ENCODE measurements at places on chromosomes 13 and 19.

DNA sequence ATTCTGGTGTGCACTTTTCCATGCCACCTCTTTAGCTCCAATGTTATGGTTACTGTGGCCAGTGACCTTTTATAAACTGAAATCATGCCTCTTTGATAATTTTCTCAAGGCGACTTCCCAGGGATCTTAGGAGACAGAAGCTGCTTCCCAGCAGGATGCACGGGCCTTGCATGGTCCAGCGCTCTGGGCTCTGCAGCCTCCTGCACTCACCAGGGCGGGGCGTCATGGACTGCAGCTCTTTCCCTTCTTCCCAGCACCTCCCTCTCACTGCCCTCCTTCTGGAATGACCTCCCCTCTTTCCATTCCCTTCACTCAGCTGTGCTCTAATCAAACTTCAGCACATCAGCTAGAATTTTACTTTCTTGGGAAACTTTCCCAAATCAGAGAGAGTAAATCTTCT, 318.3 kb downstream of the IRS2 start:
- DNase-seq = no peak

DNA sequence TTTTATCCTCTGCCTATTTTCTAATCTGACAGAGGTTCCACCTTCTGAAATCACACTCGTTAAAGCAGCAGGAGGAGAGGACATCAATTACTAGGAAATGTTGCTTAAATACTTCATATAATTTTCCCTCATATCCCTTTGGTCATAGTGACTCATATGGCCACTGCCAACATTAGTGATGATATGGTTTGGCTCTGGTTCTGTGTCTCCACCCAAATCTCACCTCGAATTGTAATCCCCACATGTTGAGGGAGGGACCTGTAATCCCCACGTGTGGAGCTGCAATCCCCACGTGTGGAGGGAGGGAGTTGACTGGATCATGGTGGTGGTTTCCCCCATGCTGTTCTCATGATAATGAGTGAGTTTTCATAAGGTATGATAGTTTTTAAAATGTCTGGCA, 618.4 kb upstream of the SLITRK5 start:
- DNase-seq = no peak

DNA sequence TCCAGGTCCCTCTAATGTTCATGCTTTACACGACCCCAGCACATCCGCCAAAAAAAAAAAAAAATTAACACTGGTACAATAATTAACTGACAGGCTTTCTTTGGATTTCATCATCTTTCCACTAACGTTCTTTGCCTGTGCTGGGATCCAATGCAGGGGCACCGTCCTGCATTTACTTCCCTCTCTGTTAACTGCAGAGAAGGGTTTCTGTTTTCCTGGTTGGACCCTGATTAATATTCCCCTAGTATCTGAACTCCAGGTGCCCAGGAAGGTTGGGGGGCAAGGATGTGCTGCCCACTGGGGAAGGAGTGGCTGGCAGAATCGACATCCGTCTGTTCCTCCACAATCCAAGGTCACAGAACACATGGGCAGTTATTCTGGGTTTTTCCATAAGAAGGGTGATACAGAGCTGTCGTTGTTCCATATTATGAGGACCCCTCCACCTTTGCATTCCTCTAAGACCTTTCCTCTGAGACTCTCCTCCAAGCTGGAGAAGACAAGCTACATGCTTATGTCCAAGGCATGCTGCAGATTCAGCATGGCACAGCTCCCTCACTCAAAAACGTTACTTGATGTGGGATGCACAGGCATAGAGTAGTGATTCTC, 4.5 kb upstream of the LAIR1 start:
- DNase-seq = no peak

DNA sequence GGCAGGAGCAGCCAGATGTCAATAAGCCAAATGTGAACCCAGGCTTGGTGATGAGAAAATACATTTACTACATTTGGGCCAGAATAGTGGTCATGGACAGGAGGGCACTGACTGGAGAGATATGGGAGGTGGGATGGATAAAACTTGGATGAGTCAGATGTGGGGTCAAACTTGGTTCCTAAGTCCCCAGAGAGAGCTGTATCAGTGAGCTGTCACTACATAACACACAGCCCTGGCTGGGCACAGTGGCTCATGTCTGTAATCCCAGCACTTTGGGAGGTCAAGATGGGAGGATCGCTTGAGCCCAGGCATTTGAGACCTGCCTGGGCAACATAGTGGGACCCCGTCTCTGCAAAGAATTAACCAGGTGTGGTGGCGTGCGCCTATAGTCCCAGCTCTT, 51.6 kb upstream of the EHD2 start:
- no peak for DNase-seq

DNA sequence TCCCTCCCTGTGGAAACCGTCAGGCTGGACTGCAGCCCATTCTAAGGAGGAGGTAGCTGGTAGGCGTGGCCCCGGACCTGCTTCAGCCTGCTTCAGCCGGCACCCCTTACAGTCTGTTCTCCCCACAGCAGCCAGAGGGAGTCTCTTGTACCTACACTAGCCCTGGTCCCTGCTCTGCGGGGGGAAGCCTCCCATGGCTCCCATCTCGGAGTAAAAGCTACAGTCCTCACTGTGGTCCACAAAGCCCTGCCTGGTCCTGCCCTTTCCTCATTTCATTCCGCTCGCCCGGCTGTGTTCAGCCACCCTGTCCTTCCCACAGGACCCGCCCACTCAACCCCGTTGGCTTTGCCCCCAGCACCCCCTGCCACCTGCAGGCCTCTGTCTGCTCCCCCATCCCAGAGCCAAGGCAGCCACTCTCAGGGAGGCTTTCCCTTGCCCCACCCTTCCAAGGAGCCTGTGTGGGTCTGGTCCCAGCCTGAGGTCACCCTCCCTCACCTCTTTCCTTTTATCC, 1.3 kb downstream of the PGLYRP1 start:
- DNase-seq = no peak

- no peak for DNase-seq
Observed at GRCh38 chr19:7779631-7780486, 16.8 kb downstream of the CLEC4M start.

DNA sequence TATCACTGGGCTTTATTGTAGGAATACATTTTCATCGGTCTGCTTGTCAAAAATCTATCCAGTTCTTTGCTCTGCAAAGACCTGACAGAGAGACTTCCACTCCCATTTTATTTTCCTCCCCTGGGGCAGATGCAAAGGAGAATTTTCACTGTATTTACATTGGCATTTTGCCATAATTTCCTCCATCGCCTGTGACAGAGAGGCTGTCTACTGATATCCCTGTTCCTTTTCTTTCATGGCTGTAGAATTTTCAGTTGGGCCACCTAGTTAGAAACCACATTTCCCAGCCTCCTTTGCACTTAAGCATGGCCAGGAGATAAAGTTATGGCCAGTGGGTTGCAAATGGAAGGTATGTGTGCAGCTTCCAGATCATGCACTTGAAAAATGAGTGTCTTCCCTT, 89.3 kb downstream of the NUFIP1 start:
- no peak for DNase-seq

DNA sequence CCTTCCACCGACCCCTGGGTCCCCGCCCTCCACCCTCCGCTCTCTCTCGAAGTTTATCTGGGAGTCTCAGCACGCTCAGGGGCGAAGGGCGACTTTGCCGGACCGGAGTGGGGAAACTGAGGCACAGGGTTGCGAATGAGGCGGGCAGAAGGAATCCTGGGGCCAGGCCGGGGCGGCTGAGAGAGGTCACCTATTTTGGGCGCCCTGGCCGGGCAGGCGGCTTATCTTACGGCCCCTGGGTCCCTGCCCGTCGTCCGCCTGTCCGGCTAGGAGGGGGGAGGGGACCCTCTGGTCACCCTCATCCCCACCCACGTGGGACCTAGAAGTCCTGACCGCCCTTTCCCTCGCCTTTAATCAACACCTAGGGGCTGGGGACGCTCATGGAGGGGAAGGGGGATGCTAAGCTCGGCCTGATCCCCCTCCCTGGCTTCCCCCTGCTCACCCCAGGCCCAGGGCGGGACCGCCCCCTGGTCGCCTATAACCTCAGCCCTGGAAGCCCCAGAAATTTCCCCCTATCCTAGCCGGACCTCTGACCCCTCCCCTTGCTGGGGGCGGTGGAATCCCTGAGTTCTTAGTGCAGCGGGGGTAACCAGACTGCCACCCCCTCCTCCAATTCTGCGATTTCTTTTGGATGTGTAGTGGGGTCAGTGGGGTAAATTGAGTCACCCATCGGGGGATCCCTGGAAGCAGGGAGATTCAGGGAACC, 556 bp downstream of the TRIP10 start:
- peak; percentile 41 for DNase-seq

- DNase-seq = no peak
Observed at GRCh38 chr13:77337159-77337558, 10.3 kb upstream of the MYCBP2 start.

- DNase-seq = no peak
Observed at GRCh38 chr19:3053218-3053621, 9.1 kb downstream of the TLE5 start.

GRCh38 chr19:45161738-45162607, 1.2 kb upstream of the NKPD1 start:
- DNase-seq = peak; percentile 39

GRCh38 chr19:18764591-18765051, 26.5 kb downstream of the COMP start:
- peak; percentile 76 for DNase-seq

- DNase-seq = no peak
Observed at GRCh38 chr13:69872321-69873047, 235.1 kb upstream of the ATXN8OS start.

GRCh38 chr19:51342631-51343569, 961 bp upstream of the VSIG10L start:
- no peak for DNase-seq

- DNase-seq = no peak
Observed at GRCh38 chr19:38808741-38809140, 4.0 kb downstream of the LGALS4 start.

DNA sequence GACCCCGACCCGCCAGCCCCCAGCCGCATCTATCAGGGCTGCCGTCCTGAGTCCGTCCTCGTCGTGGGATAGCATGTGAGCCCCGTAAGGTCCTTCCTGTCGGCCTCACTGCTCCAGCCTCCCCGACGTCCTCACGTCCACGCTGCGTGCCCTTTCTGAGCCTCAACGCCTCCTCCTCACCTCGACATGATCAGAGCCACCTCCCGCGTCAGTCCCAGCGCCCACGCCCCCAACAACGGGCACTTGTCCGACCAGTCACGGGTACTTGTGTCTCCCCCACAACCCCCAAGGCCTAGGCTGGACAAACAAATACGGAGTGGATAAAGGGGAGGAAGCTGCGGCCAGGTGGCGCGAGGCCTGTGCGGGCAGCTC, 665 bp downstream of the ZNF497 start:
- DNase-seq = no peak

DNA sequence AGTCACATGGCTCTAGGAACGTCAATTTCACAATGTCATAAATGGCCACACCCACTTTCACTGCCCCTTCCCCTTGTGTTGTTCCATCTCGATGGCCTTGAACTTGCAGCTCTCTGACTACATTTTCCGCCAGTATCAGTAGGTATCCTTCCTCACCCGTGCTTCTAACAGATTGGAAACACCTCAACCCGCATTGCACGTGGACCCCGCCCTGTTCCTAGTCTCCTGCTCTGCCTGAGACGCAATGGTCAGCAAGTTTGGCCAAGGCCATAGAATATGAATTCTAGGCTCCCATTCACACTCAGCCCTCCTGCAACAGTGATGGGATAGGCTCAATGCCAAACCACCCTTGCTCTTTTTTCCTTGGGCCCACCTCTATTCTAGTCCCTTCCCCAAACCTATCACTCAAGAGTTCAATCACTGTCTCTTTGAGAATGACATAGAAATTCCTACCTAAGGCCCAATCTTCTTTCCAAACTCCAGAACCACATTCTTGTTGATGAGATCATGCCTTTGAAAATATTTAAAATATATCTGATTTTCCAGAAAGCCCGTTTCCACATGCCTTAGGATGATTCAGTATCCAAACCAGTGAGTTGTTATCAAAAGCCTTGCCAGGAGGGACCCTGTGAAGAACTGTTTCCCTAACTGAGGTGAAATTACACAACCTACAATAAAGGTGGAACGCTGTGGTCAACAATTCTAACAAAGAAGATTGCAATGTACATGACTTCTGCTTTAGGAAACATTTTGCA, 334.6 kb downstream of the MYO16 start:
- peak; percentile 58 for DNase-seq

DNA sequence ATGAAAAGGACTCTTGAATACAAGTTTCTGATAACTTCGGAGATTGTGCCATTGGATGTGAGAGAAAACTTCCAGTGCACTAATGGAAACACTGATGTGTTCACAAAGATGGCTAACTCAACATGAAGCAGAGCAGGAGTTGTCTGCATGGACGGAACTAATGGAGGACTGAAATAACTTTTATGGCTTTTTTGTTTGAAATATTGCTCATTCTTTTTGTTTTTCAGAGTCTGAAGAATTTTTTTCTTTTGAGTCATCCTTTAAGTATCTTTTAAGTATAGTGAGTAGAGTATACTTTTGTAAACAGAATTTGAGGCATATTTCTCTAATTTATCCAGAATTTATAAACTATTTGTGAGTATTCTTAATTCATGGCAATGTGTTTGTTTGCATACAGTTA, 25.7 kb downstream of the CRYL1 start:
- peak; percentile 24 for DNase-seq

- DNase-seq = no peak
Observed at GRCh38 chr19:42069619-42070351, at the start of gene GRIK5. GRIK5 (minus strand) TSS chr19:42070206; CDS start chr19:42065770, 4,436 bp downstream.

- peak; percentile 1 for DNase-seq
Observed at GRCh38 chr13:93416736-93417355, 190.2 kb downstream of the GPC6 start.

DNA sequence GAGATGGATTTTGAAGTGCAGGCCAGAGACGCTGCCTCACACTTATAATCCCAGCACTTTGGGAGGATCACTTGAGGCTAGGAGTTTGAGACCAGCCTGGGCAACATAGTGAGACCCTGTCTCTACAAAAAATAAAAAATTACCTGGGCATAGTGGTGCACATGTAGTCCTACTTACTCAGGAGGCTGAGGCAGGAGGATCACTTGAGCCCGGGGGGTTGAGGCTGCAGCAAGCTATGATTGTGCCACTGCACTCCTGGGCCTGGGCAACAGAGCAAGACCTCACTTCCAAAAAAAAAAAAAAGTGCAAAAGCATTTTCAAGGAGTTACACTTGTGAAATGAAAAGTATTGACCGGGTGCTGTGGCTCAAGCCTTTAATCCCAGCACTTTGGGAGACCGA, 27.6 kb upstream of the FBXO17 start:
- no peak for DNase-seq

GRCh38 chr19:2070436-2070827, 19.4 kb upstream of the MKNK2 start:
- no peak for DNase-seq

- DNase-seq = no peak
Observed at GRCh38 chr13:71408416-71408815, 458.6 kb downstream of the DACH1 start.

DNA sequence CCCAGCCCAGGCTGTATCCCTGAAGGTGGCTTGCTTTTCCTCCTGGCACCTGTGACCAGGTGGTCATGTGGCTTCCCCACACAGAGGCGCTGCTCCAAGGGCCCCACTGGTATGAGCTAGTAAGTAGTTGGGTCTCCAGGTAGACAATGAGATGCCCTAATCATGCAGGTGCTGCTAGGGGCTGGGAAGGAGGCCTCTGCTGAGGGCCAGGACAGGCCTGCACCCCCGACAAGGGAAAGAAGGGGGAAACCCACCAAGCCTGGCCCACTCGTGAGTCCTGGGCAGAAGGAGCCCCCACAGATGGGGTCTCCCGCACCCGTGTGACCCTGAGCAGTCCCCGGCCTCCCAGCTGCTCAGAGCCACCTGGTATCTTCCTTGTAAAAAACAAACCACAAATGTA, 13.2 kb downstream of the PEX11G start:
- DNase-seq = no peak

All from EL (cell line).